Left renal pelvis (tissue), 4 donors: ENCODE measurements at places on chromosomes 1 and 21.

DNA sequence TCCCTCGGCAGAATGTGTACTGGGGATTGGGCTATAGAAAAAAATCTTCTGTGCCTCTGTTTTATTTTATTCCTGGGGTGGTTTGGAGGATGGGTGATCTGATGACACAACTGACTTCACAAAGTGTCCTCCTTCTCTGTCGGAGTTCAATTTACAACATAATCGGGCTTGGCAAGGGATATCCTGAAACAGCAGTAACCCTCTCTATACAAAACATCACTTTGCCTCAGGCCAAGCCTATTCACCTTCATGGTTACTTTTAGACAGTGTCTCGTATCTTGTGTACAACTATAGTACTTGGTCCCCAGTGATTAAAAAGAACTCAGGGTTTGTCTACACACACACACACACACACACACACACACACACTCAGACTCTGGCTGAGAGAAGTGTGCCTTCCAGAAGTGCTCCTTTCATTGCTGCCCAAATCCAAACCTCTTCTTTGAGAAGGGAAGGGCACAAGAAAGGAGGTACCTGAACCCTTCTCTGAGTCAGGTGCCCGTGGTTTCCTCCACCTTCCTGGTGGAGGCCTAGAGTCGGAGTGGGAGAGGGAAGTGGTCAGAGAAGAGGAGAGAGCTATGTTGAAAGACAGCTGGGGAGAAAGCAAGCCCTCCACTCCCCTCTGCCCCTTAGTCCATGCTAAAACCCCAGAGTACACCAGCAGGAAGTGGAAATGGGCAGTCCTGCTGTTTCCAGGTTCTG is 62.4 kb upstream of the POU2F1 start:
- DNase-seq: no peak

DNA sequence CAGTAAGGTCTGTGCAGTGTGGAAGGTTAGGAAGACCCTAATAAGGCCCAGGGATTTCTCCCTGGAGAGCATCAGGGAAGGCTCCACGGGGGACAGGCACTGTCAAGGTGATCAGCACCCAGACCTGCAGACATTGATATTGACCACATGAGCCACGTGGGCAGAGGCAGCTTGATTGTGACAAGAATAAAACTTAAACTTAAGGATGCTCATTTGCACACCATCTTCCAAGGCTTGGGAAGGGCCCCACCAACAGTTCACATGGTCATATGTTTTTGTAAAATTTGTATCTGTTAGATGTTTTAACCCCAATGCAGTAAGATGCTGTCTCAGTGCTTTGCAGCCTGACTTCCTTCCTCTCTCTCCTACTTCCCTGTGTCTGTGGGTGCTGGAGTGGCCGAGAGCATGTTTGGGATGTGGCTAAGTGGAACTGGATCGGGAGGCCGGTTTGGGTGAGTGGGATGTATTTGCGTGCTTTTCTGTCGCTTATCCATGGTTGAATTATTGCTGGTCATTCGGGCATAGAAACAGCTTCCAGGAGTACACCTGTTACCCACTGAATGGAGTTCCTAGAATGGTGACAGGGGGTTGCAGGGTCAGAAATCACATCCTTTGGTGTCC is 49.8 kb upstream of the OLIG2 start:
- DNase-seq: no peak

GRCh38 chr1:166165661-166166328 is 1.0 kb downstream of the FAM78B start:
- no peak for DNase-seq

- DNase-seq: no peak
These were observed 10.8 kb downstream of the MINDY1 start for GRCh38 chr1:150995896-150996295.

GRCh38 chr1:233668725-233669294 is 54.9 kb downstream of the KCNK1 start:
- DNase-seq: no peak

- no peak for DNase-seq
These were observed 16.5 kb downstream of the TNFRSF1B start for GRCh38 chr1:12183095-12183794.

DNA sequence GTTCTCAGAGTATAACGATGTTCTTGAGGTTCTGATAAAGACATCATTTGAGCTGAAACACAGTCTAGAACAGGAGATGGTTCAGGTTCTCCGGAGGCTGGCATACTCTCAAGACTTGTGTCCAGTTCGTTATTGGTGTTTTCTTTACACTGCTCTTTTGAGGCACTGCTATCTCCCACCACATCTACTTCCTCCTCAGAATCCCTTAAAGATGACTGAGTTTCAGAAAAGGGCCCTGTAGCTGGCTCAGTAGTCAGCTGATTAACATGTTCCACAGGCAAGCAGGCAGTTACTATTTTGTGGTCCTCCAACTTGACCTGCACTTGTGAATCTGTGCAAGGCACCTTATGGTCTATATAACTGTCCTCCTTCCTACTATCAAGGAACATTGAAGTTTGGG is 50.2 kb downstream of the ZZZ3 start:
- no peak for DNase-seq

DNA sequence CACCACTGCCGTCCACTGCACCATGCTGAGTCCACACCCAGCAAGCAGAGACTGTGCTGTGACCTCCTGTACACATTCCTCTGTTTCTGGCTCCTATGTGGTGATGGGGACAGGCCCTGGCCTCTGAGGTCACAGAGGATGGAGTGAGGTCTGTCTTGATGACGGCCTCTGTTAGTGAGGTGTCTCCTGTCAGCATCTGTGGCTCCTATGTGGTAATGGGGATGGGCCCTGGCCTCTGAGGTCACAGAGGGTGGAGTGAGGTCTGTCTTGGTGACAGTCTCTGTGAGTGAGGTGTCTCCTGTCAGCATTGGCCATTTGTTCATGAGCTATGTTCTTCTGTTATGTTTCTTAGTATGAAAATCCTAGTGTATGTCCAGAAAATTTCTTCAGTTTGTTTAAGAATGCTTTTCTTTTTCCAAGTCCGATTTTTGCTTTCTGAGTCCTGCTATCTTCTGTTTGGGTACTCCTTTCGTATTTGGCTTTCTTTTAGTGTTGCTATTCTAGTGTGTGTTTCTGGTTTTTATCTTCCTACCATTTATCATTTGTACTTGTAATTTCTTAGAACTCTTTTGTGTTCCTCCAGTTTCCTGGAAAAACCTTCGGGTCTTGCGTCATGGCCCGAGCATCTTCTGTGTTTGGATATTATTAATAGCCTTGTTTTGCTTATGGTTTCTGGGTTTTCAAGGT is 13.4 kb downstream of the SNAP47 start:
- no peak for DNase-seq

DNA sequence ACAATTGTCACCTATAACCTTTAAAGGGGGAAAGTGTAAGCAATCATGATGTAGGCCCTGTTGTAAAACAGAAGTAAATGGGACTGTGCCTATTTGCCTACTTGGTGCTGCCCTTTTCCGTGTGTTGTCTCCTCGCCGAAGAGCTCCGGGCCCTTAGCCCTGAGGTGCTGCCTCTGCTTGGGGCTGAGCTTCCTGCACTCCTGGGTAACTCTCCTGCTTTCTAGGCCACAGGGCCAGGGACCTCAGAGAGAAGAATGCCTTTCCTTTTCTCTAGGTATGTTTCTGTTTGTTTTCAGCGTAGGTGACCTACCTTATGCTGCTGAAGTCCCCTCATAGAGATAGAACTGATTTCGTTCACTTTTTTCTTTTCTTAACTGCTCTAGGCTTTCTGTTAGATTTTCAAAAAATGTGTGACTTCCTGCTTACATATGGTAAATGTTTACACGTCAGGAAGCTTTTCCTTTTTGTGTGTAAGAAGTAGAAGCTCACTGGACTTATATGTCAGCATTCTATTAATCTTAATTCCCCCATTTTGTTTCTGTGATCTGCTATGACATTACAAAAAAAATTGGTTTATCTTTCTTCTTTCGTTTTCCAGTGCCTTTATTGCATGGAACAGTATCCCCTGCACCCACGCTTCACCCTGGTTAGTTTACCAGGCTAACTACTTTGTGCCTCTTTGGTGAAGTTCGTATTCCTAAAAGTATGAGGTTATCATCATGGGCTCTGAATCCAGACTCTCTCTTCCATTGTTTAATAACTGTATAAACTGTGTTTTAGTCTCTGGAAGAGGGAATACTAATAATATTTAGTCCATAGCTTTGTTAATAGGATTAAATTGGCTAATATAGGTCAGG is 61.7 kb downstream of the ITSN1 start:
- no peak for DNase-seq

DNA sequence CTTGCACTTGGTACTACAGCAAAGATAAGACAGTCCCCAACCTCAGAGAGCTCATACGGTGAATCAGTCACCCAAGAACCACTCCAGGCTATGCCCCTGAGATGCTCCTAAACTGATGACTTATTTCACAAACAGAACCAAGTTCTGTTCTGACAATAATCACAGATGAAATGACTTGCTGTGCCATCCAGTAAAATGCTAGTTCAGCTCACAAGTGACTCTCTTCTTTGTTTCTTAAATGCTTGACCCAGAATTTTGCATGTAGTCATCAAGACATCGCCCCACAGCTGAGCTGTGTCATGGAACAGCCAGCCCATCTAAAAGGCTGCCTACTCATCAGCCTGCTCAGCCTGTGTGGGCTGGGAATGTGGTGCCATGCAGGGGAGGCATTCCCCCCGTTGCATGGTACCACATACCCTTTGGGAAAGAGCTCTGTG is 6.1 kb upstream of the SLC19A2 start:
- no peak for DNase-seq
